ELF-1 (cell line): ENCODE measurements at places on chromosomes 2 and 18.

DNA sequence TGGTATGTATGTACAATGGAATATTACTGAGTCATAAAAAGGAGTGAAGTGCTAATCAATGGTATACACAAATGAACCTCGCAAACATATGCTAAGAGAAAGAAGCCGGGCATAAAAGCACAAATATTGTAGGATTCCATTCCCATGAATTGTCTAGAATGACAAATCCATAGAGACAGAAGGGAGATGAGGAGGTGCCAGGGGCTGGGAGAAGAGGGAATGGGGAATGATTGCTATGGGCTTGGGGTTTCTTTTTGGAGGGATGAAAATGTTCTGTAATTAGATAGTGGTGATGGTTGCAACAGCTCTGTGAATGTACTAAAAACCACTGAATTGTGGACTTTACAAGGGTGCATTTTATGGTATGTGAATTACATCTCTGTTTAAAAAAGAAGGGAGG, 73.5 kb downstream of the GLI2 start:
- no peak for DNase-seq

DNA sequence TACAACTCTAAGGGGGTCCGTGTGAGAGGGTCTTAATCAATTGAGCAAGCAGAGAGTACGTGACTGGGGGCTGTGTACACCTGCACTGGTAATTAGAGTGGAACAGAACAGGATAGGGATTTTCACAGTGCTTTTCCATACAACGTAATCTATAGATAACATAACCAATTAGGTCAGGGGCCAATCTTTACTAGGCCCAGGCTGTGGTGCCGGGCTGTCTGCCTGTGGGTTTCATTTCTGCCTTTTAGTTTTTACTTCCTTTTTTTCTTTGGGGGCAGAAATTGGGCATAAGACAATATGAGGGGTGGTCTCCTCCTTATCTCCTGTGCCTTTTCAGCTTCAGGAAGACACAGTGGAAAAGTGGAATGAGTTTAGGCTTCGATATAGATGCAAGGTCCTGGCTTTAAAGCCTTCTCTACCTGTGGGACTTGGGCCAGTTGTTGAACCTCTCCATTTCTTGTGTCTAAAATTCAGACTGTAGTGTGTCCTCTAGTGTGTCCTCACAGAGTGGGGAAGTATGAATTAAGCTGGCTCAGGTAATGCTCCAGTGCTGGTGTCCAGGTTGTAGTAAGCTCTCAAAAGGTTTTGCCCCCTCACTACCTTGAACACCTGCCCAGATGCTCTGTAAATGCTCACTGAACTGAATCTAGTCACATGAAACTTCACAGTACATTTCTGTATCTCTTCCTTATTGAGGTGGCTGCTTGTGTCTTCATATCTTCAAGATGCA, 422.8 kb downstream of the SETBP1 start:
- no peak for DNase-seq

- no peak for DNase-seq
Observed at GRCh38 chr2:108260773-108261172, 21.0 kb downstream of the SULT1C3 start.

DNA sequence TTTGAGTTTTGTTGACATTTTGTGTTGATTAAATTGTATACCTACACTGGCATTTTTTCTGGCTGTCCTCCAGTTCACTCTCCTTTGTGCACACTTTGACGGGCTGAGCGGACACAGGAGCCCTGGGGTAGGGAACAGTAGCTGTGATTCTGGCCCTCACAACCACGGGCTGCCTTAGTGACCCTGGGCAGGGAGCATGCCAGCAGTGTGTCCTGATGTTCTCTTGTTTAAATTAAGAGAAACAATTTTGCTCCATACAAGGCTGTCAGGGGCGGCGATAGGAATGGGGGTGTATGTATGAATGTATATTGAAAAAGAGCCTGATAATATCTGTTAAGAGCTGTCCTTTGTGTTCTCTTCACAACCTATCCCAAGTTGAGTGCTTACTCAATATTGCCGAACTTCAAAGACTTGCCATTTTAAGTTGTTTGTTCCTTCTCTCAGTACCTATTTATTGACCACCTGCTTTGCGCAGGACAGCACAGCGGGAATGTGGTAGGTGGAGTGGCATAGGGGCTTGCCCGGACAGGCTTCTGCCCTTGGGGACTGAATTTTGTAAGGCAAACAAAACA, 103.7 kb upstream of the EML6 start:
- DNase-seq, result no peak

- DNase-seq, result no peak
Observed at GRCh38 chr2:18803141-18803939, 214.0 kb upstream of the NT5C1B start.

DNA sequence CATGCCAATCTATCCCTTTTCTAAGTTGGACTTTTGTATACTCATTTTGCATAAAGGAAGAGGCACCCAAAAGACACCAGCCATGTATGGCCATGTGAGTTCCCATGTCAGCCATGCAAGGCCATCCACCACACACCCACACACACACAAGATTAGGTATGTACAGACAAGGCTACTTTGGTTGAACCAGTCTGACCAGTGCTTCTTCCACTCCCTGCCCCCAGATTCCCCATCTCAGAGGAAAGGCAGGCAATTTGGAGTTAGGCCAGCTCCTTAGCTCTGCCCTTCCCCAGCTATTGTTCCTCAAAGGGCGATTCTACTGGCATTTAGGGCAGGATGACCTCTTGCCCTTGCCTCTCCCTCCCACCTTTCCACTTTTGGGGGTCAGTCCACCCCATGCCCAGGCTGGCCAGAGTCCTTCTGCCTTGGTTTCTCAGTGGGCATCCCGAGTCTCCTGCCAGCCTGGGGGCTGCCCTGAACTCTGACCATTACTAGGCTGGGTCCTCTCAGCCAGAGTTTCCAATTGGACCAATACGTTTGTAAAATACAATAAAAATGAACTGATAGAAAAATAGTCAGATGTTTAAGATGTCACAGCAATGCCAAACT, 101.1 kb downstream of the ZBTB7C start:
- peak; percentile 57 for DNase-seq

DNA sequence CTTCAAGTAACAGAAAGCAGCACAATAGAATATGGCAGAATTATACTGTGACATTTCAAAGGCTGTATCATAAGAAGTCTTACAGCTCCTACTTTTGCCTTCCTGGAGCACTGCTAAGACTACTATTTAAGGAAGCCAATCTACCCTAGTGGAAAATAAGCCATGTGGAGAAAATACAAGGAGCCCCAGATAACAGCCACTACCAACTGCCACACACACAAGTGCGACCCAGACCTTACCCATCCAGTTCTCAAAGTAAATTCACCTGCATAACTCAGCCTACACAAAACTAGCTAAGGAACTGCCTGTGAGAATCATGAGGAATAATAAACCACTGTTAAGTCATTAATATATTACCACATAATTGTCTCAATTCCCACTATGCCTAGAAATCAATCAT, 66.4 kb downstream of the USP34 start:
- no peak for DNase-seq

DNA sequence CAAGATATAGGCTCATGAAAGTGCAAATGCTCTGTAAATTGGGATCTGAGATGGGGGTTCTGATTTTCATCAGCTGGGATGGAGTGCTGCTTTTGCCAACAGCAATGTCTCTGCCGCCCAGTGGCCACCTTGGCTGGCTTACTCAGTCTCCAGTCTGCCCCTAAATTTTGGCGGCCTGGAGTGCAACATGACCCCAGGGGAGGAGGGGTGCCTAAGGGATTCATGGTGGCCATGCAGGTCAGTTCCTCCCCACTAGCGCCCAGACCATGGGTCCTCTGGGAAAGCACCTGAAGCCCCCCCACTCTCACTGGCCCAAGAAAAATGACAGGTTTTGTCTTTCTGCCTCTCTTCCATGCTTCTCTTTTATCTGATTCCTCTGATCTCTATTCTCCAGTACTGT, 45.0 kb downstream of the SLC4A3 start:
- no peak for DNase-seq

DNA sequence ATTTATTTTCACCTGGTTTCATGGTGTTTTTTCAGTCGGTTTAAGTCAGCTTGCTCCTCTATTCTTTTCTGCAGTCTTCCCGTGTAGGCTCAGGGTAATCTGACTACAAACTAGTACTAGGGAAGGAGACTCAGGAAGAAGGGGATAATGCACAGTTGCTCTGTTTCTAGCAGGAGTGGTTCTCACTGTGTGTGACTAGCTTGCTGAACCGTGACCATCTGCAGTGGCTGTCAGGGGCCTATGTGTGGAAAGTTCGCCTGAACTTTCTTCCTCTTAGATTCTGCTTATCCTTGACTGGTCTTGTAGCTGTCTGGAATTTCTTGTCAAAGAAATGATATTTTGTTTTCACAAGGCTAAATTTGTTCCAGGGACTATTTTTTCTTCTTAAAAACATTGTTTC, 46.3 kb upstream of the AQP4 start:
- DNase-seq, result no peak

- no peak for DNase-seq
Observed at GRCh38 chr2:235925250-235925919, 242.8 kb downstream of the GBX2 start.

DNA sequence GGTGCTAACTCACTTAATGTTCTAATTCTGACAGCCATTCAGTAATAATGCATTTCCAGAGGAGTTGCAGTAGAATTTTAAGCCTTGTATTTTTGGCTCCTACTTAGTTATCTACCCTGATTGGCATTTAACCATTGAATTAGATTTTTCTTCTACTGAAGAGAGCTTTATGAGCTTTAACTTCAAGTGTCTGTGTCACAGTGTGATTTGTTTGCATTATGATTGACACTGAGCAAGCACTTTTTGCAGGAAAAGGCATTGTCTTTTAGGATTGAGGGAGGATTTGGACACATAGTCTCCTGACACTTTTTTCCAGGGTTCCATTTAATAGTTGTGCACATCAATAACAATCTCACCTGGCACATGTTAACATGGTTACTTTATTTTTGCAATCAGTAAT, 26.7 kb downstream of the LYPD6 start:
- no peak for DNase-seq

DNA sequence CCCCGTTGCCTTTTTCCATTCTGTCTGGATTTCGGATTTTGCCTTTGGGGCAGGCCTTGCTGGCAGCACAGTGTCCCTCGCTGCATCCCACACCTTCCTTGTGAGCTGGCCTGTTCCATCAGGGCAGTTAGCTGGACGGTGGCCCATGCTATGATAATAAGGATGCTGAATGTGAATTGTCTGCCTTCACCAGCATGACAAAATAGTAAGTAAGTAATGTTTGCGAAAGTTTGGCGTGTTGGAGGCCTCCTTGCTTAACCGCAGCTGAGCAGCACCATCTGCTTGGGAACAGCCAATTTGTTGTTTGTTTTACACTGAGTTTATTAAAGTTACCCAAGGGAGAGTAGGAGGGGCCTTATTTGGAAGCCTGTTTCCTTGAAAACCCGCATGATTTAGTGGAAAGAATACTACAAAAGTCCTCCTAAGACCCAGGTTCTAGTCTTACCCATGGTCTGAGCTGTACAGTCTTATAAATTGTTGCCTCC, 469.7 kb upstream of the FANCL start:
- DNase-seq, result no peak

GRCh38 chr2:120765678-120766469, 30.2 kb downstream of the GLI2 start:
- peak; percentile 81 for DNase-seq

GRCh38 chr2:119782308-119783027, 22.7 kb downstream of the PTPN4 start:
- no peak for DNase-seq

GRCh38 chr2:222703886-222704285, 32.4 kb downstream of the MOGAT1 start:
- DNase-seq, result no peak

GRCh38 chr2:110869472-110870446, 137.4 kb downstream of the ACOXL start:
- peak; percentile 26 for DNase-seq

- DNase-seq, result no peak
Observed at GRCh38 chr2:240233885-240234502, 93.5 kb upstream of the OTOS start.

GRCh38 chr2:14557916-14558315, 74.6 kb upstream of the LRATD1 start:
- DNase-seq, result no peak

GRCh38 chr2:3517948-3518495, 1.3 kb downstream of the ADI1 start:
- no peak for DNase-seq

DNA sequence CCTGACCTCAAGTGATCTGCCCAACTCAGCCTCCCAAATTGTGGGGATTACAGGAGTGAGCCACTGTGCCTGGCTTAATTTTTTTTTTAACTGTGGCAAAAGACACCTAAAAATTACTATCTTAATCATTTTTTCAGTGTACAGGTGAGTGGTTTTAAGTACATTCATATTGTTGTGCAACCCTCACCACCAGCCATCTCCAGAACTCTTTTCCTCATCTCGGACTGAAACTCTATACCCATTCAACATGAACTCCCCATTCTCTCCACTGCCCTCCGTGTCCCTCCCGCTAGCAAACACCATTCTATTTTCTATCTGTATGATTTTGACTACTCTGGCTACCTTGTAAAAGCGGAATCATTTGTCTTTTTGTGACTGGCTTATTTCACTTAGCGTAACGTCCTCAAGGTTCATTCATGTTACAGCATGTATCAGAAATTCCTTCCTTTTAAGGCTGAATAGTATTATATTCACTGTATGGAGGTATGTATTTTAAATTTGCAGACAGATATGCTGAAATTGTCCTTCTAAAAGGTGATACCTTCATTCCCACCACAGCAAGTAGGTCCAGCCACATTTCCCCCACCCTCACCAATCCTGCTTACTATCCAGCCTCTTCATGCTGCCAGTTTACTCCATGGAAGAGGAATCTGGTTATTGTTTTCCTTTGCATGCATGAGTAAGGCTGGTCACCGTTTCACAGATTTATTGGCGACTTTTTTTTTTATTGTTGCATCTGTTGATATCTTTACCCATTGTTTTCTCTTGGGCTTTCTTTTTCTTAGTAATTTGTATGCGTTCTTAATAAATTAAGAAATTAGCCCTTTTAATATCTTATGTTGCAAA, 40.6 kb upstream of the ANXA4 start:
- no peak for DNase-seq

DNA sequence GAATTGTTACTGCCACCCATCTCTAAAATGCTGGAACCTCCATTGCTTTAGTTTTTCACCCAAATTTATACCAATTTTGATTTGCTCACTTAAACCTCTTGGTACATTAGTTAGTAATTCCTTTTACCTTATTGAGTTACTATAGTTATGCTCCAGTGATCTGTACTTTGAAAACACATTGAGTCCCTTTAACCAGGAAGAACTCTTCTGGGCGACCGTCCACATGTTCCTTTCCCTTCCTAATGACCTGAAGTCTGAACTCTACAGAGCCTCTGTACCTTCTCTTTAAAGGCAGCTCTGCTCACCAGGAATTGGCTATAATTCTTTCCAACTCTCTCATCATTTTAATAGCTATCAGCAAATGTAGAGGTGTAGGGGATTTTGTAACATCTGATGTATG, 290.0 kb downstream of the NEDD4L start:
- DNase-seq, result no peak
